ENCODE measurements at places on chromosomes 3 and 15.

DNA sequence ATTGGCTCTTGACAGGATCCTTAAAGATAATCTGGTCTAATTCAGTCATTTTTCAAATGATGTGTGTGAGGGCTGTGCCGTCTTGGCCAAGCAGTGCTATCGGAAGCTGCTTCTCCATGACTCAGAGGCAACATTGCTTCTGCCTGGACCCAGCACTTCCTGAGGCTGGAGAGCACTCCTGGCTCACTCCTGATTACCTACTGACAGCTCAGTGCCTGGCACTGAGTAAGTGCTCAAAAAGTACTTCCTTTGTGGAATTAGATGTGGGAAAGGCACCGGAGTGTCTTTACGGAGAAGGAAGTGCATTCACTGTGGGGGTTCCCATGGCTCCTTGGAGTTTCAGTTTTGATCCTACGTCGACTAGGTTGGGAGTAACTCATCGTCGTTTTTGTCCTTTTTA, 86.9 kb upstream of the UBE3A start:
- DNase-seq = no peak

DNA sequence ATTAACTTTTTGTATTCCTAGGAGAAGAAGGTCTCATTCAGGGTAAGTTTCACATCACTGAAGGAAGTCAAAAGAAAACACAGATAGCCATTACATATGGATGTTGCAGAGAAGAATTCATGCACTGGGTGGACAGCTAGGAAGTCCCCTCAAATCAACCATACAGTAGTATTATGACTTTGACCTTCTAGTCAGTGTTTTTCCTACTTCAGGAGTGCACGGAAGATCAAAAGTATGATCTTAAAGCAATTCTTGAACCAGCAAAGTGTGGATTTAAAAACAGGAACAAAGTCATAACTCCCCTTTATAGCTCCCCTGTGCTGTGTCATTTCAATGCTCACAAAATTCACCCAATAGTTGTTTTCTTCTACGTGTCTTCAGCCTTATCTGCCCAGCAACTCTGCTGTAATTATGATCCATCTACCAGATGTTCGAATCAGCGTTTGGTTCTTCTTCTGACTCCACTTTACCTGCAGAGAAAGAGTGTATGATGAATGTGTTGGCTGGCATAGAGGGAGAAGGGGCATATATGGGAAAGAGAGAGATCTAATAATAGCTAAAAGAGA, 118.1 kb upstream of the MEIS2 start:
- DNase-seq = no peak

DNA sequence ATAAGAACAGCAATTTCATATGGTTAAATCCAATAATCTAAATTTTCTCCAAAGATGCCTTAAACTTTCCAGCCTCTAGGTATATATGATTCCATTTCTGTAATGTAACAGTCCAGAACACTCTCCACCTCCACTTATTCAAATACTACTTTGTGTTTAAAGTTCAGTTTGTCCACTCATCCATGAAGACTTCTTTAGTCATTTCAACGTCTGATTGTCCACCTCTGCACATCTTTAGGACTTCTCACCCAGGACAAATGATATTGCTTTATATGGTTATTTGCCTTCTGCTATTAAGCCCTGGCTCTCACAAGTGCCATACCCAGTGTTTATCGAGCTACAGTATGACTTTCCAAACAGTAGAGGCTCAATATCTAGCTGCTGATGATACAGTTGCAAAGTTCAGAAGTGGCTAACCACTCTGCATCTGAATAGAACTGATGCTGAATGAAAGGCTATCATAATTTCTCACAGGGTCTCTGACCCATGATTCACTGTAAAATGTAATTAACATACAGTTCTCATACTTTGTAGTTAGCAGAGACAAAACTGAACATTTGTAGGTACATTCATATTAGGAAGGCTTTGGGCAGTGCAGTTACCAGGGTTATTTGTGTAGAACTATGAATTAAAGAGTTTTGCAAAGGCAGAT, 93.7 kb upstream of the MBNL1 start:
- DNase-seq = no peak

- peak; percentile 61 for DNase-seq
Observed at GRCh38 chr3:50364573-50365079, 5.3 kb upstream of the TMEM115 start.

DNA sequence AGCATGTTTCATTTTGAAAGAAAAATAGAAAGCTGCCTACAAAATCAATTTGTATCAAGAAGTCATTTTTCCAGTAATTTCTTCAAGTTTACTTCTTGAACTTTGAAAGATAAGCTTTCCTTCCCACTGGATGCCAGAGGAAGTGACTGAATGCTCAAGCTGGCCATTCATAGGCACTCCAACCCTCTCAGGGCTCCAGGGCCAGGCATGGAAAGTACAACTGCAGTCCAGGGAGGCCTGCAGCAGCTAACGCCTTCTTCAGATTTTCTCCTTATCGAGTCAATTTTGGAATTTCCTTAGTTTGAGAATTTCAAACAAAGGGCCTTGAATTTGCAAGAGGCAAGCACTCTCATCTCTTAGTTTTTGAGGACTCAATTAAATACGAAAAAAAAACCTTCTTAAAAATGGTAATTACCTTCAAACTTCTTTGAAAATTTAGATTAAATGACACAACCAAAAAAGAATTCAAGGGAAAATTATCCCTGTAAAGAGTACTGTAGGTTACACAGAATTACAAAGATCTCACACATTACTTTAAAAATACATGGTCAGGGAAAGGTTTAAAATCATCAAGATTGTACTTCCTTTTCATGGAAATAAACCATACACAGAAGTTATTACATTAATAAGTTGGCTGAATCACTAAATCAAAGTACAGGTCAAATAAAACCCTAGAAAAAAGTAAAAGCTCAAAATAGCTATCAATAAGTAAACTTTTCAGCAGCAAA, 2.5 kb downstream of the UBP1 start:
- peak; percentile 28 for DNase-seq

DNA sequence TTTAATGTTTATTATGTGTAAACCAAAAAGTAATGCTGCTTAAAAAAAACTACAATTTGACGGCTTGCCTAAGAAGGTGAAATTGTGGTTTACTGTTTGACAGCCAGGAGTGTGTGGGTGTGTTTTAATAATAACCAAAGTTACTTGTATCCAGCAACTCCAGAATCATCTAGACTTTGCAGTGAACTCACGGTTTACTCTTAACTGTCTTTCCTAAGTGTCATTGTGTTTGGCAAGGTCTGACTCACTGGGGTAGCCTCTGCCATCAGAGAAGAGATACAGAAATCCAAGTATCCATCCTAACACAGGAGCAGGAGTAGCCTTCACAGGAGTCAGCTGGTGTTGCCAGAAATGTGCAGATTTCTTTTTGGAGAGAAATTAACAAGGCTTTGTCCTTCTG, 151.1 kb downstream of the CTNNB1 start:
- no peak for DNase-seq

DNA sequence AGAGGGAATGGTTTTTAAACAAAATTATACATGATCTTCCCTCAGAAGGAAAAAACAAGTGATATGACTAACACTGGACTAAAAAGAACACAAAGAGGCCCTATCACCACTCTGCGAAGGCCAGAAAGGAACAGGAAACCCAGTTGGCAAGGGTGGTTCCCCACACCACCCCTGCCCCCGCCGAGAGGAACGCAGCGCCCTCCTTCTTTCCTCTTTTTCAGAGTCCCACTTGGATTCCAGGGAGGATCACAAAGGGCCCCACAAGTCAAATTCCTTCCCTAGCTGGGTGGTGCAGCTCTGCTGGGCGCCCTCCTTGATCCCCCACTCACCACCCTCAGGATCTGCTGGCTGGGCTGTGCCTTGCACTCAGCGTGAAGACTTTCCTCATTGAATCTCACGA, 29.8 kb downstream of the PLA1A start:
- no peak for DNase-seq
